ENCODE measurements at places on chromosomes 2 and 18. TPM values are rescaled to one million over a fixed set of nuclear protein-coding genes. Genes with fewer than 3 reads are reported as not detected.
A peak's percentile ranks its signal among the peaks of the same experiment; 100 is the strongest.

DNA sequence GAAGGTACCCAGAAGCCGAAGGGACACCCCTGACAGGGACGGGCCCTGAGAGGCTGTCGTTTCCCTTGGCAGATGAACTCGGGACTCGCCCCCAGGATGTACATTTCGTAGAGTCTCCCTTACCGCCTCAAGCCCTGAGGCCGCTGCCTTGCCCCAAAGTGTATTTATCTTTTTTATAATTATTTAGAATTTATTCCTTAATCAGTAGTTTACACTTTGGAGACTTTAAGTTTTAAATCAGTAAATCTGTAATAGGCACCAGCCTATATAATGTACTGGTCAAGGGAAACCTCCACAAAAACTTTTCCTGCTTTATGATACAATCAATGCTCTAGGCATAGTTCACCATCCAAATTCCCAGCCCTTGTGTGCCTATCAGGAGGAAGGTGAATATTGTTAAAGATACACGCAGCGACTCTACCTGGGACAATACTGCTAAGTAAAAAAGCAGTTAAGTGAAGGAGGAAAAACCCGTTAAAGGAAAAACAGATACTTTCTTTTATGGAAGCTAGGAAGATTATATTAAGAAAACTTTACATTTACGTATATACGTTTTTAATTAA, 848 bp downstream of the VRK2 start:
- DNase-seq: no peak

- DNase-seq: no peak
Observed at GRCh38 chr18:42052122-42052708, 97.2 kb downstream of the PIK3C3 start.

- peak; percentile 14 for DNase-seq
Observed at GRCh38 chr2:190119923-190120590, 57.5 kb upstream of the MSTN start.

GRCh38 chr2:20113986-20114938, 62.8 kb upstream of the LAPTM4A start:
- no peak for DNase-seq

- no peak for DNase-seq
Observed at GRCh38 chr2:216214768-216215167, 105.6 kb downstream of the XRCC5 start.

DNA sequence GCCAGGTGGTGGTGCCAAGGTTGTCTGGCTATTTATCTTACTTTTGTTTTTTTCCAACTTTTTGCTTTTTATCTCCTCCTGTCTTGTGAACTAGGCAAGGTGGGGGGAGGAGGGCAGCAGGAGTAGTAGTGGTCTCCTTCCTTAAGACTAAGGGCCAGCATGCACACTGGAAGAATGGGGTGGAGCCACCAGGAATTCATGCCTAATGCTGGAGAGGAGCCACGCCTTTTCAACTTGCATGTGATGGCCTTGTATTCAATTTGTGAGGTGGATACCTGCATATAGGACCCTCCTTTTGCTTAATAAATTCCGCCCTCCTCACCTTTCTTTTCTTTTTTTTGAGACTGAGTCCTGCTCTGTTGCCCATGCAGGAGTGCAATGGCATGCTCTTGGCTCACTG, 37.6 kb upstream of the CLASP1 start:
- no peak for DNase-seq

UGT1A7 gene
- not detected for total RNA-seq

GRCh38 chr2:207182911-207183310, 17.2 kb upstream of the KLF7 start:
- no peak for DNase-seq

PROM2 gene
- total RNA-seq: 11.8 TPM

GRCh38 chr2:227204452-227204851, 40.0 kb downstream of the COL4A3 start:
- no peak for DNase-seq

DNA sequence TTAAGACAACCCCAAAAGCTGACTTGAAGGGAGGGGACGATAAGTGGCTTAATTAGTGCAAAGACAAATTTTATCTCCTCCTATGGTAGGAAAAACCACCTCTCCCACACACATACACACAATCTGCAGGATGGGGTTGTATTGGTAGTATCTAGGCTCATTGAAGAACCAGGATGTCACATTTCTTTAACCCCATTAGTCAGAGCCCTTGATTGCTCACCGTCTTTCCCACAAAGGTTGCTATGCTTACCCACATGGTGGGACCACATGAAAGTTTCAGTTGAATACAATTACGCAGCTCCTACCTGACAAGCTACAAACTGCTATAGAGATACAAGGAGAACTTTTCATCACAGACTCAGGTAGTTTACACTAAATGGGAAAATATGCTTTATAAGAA, 765.0 kb upstream of the CELF4 start:
- DNase-seq: no peak

GRCh38 chr18:49031511-49032188, 80.9 kb upstream of the SMAD7 start:
- DNase-seq: no peak

DYNAP gene
- total RNA-seq: 0.46 TPM

FRZB gene
- 1.5 TPM for total RNA-seq

GRCh38 chr2:85438201-85439024, 19.9 kb downstream of the SH2D6 start:
- no peak for DNase-seq

- DNase-seq: no peak
Observed at GRCh38 chr2:197207598-197207997, 103.0 kb downstream of the ANKRD44 start.

Measured in WTC11 (cell line).